ENCODE measurements at places on chromosomes 5 and 9. TPM values are rescaled to one million over a fixed set of nuclear protein-coding genes. Genes with fewer than 3 reads are reported as not detected.

DNA sequence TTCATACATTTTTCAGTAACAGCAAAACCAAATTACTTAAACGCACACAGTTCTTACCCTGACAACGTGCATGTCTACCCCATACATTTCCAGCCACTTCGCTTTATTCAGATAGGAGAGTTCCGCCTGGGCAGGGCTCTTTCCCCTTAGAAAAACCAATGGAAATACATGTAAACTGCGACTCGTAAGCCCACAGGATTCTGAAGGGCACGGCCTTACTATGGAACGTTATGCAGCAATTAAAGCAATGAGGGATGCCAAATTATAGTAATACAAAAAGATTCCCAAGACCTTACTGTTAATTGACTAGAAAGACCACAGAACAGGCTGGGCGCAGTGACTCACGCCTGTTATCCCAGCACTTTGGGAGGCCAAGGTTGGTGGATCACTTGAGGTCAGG, 64.5 kb downstream of the EPB41L4B start:
- H3K27ac ChIP-seq: 0 out of 2 replicates have a peak overlapping the region, but pooled peaks have one; percentile 17
- H3K36me3 ChIP-seq: no peaks in the 10 kb centered on the region
- no peak for DNase-seq
- H3K27me3 ChIP-seq: no peaks in the 10 kb centered on the region
- H3K4me1 ChIP-seq: peaks cover 23% of the 10 kb centered on the region

GRCh38 chr5:142871363-142872193, 101.4 kb downstream of the ARHGAP26 start:
- H3K27me3 ChIP-seq: no peaks in the 10 kb centered on the region
- peaks cover 39% of the 10 kb centered on the region for H3K4me1 ChIP-seq
- no peak overlapping the region for H3K27ac ChIP-seq

Gene CDC25C
- 29.9 TPM for total RNA-seq

DNA sequence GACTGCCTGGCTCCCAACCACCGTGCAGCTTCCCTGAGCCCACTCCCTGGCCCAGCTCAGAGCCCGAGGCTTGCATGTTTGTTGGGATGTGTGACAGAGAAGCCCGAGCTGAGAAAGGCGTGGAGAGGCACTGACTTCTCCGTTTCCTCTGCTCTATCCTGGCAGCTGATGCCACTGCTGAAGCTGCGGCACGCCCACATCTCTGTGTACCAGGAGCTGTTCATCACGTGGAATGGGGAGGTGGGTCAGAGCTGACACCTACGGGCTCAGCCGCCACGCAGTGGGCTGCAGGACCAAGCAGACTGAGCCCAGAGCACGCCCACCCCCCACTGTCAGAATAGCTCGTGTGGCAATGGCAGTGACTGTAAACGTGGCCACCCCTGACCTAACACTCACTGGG, 9.3 kb downstream of the STKLD1 start:
- no peak overlapping the region for H3K4me3 ChIP-seq
- no peak for DNase-seq
- no peaks in the 10 kb centered on the region for H3K4me1 ChIP-seq
- H3K27ac ChIP-seq: no peak overlapping the region
- H3K36me3 ChIP-seq: no peaks in the 10 kb centered on the region

GRCh38 chr5:56270058-56270457, 36.9 kb upstream of the ANKRD55 start:
- H3K27ac ChIP-seq: no peak overlapping the region
- no peaks in the 10 kb centered on the region for H3K27me3 ChIP-seq
- H3K4me3 ChIP-seq: no peak overlapping the region
- no peaks in the 10 kb centered on the region for H3K36me3 ChIP-seq
- no peaks in the 10 kb centered on the region for H3K4me1 ChIP-seq

- no peaks in the 10 kb centered on the region for H3K36me3 ChIP-seq
- no peak overlapping the region for H3K4me3 ChIP-seq
- H3K4me1 ChIP-seq: peaks cover 15% of the 10 kb centered on the region
- no peaks in the 10 kb centered on the region for H3K27me3 ChIP-seq
These were observed 2.2 kb upstream of the CANX start for GRCh38 chr5:179696603-179697002.

- H3K27me3 ChIP-seq: no peaks in the 10 kb centered on the region
- no peak within 1 kb of the TSS for H3K27ac ChIP-seq
- DNase-seq: peak; percentile 84
- H3K4me3 ChIP-seq: peak within 1 kb of the TSS; percentile 52
- H3K36me3 ChIP-seq: no peaks in the 10 kb centered on the region
These were observed at the start of gene TRIM14 for GRCh38 chr9:98118640-98119601. TRIM14 (minus strand) TSS chr9:98119222; CDS start chr9:98119188, 34 bp downstream.

GRCh38 chr9:113154946-113155345, 4.1 kb downstream of the SLC31A2 start:
- H3K4me3 ChIP-seq: no peak overlapping the region
- peaks cover 17% of the 10 kb centered on the region for H3K27me3 ChIP-seq
- no peak for DNase-seq

- peaks cover 91% of the 10 kb centered on the region for H3K36me3 ChIP-seq
- H3K27ac ChIP-seq: no peak overlapping the region
- no peaks in the 10 kb centered on the region for H3K27me3 ChIP-seq
These were observed 9.9 kb downstream of the HSPA9 start for GRCh38 chr5:138565100-138565821.

Gene RAB3C
- 11.7 TPM for total RNA-seq

DNA sequence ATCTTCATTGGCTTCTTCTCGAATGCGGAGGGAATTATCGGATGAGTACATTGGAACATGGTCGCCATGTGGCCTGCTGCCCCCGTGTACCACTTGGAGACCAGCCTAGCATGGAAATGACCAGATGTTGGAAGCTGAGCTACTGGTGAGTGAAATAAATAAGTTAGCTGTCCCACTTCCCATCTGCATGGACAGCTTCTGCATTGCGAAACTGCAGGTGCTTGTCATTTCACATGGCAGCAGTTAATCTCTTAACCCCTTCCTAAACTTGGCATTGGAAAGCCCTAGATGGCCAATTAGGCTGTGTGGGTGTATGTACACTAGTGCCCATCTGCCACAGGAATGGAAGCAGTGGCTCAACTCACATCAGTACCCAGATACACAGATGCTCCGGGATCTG, 246.6 kb upstream of the IL12B start:
- no peak for DNase-seq
- H3K27ac ChIP-seq: no peak overlapping the region
- H3K27me3 ChIP-seq: no peaks in the 10 kb centered on the region
- no peak overlapping the region for H3K4me3 ChIP-seq

- no peaks in the 10 kb centered on the region for H3K36me3 ChIP-seq
- H3K27me3 ChIP-seq: no peaks in the 10 kb centered on the region
- no peak overlapping the region for H3K4me3 ChIP-seq
- H3K27ac ChIP-seq: no peak overlapping the region
These were observed 676.3 kb upstream of the GRAMD2B start for GRCh38 chr5:125746917-125747316.

Gene LCN15
- total RNA-seq: 0.54 TPM

DNA sequence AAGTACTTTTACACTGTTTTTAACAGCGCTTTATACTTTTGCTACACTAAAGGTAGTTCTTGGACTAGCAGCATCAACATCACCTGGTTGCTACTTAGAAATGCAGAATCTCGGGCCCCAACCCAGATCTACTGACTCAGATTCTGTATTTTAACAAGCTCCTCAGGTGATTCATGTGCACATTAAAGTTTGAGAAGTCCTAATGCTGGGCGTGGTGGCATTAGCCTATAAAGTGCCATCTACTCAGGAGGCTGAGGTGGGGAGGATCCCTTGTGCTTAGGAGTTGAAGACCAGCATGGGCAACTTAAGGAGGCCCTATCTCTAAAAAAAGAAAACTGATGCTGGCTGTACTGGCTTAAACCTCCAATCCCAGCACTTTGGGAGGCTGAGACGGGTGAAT, 26.7 kb downstream of the TMEM252 start:
- H3K27me3 ChIP-seq: peaks cover 96% of the 10 kb centered on the region
- DNase-seq: no peak
- H3K4me3 ChIP-seq: no peak overlapping the region

DNA sequence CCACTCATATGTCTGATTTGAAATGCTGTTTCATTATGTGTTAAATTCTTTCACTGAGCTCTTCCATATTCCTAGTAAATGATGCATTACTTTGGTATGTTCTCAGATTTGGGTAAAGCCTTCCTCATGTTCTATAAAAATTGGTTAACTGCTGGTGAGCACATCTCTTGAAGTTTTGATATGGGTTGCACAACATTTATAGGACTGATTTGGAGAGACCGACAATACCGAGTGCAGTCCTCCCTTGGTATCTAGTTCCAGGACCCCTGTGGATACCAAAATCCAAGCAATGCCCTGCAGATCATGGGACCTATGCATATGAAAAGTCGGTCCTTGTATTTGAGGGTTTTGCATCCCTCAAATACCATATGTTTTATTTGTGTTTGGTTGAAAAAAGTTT, 37.8 kb downstream of the WDR36 start:
- 0 out of 2 replicates have a peak overlapping the region, but pooled peaks have one; percentile 3 for H3K4me3 ChIP-seq
- H3K27me3 ChIP-seq: no peaks in the 10 kb centered on the region
- peak overlapping the region; percentile 51 for H3K27ac ChIP-seq
- peaks cover 7% of the 10 kb centered on the region for H3K36me3 ChIP-seq
- DNase-seq: peak; percentile 50

GRCh38 chr5:125390326-125390725, 643.9 kb upstream of the ZNF608 start:
- DNase-seq: no peak
- no peak overlapping the region for H3K4me3 ChIP-seq
- peaks cover 5% of the 10 kb centered on the region for H3K4me1 ChIP-seq
- no peaks in the 10 kb centered on the region for H3K27me3 ChIP-seq

GRCh38 chr5:123722451-123722850, 210.5 kb downstream of the CSNK1G3 start:
- no peak for DNase-seq
- H3K27ac ChIP-seq: no peak overlapping the region
- no peaks in the 10 kb centered on the region for H3K36me3 ChIP-seq
- no peaks in the 10 kb centered on the region for H3K27me3 ChIP-seq

Gene IL4
- total RNA-seq: not detected

Gene ANP32B
- total RNA-seq: 13.1 TPM

Data from GM23338 (cell line).